ENCODE measurements at places on chromosomes 7 and 10.
A peak's percentile ranks its signal among the peaks of the same experiment; 100 is the strongest.

GRCh38 chr7:83476511-83477050 lies 172.4 kb downstream of the SEMA3E start:
- no peak for DNase-seq

DNA sequence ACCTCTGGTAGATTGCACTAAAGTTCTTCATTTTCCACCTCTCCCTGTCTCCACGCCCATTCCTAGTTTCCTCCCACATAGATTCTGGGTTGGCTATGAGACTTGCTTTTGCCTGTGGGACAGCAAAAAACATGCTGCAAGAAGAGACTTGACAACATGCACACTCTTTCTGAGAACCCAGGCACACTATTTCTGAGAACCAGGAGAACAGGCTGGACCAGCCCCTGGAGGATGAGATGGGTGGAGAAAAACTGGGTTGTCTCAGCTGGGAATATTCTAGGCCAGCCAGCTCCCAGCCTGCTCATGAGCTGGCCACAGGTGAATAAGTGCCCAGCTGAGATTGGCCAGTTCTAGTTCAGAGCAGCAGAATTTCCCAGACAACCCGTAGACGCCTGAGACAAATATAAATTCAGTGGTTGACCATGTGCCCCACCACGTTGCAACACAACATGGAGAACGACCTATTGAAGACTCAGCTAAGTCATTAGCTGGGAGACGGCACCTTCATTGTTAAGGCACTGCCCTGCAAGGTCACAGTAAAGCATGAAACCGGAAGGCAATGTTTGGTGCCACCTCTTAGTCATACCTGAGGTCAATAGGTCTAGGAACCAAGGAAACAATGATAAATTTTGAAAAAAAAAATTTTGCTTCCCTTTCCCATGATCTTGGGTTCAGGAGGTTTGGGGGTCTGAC lies 92.7 kb upstream of the AKR1E2 start:
- DNase-seq, result no peak

DNA sequence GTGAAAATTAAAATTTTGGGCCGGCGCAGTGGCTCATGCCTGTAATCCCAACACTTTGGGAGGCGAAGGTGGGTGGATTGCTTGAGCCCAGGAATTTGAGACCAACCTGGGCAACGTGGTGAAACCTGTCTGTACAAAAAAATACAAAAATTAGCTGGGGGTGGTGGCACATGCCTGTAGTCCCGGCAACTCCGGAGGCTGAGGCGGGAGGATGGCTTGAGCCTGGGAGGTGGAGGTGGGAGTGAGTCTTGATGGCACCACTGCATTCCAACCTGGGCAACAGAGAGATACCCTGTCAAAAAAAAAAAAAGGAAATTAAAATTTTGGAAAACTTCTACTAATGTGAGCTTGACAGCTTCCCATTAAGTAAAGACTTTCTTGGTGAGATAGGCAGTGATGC lies 3.1 kb downstream of the SRRT start:
- no peak for DNase-seq

DNA sequence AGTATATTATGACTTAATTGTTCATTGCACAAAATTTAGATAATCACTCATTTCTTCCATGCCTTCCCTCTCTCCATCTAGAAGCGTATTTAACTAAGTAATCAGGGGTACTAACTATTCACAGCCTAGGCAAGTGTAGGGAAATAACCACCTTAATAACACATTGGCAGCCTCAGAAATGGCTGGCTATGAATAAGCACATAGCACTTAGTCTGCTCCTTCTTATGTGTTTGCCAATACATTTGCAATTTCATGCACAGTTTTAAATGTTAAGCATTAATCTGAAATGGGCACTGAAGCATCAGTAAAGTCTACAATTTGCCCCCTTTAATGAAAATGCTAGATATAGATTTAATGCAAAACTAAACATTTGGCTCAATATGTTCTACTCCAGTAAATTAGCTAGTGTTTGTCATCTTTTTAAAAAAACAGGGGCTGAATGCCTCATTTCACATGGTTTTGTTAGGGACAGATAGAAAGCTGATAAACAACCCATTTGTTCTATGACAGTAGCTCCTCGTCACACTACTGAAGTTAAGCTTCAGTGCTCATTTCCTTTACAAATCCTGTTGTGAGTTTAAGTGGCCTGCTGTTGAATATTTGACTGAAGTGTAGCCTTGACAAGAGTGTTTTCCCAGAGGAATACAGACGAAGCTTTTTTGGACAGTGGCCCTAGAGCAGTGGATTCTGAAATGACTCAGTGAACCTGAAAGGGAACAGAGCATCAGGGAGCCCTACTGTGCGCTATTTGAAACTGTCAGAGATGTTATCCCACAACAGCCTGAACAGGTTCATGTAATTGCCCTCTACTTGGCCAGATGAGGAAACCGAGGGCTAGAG lies 30.5 kb downstream of the HHEX start:
- DNase-seq, result no peak

DNA sequence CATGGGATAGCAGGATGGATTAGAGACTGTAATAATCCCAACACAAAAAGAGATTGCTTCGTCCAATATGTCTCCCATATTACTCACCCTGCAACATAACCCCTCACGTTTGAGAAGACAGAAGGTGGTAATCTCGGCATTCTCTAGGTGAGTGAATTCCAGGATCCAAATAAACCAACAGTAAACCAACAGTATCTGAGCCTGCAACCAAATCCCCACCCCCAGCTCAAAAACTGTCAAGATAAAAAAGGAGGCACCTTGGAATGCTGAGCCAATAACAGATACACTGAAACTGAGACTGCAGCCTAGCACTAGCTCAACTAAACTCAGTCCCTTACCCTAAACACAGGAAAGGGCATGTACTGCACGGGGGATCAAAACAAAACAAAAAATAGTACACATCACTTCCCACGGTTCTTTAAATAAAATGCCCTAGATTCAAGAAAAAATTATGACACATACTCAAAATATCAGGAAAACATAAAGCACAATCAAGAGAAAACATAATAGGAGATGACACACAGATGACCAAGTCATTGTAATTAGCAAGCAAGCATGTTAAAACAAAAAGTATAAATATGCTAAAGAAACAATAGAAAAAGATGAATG lies 28.0 kb downstream of the IPMK start:
- DNase-seq, result no peak

- DNase-seq, result peak; percentile 24
These were observed 21.6 kb downstream of the NT5C3A start for GRCh38 chr7:33040803-33041516.

GRCh38 chr10:125104559-125104958 lies 55.8 kb downstream of the CTBP2 start:
- DNase-seq, result no peak

GRCh38 chr7:42720991-42721796 lies 190.7 kb downstream of the C7orf25 start:
- DNase-seq, result peak; percentile 31

GRCh38 chr10:110864662-110865140 lies 7.0 kb upstream of the PDCD4 start:
- DNase-seq, result no peak

DNA sequence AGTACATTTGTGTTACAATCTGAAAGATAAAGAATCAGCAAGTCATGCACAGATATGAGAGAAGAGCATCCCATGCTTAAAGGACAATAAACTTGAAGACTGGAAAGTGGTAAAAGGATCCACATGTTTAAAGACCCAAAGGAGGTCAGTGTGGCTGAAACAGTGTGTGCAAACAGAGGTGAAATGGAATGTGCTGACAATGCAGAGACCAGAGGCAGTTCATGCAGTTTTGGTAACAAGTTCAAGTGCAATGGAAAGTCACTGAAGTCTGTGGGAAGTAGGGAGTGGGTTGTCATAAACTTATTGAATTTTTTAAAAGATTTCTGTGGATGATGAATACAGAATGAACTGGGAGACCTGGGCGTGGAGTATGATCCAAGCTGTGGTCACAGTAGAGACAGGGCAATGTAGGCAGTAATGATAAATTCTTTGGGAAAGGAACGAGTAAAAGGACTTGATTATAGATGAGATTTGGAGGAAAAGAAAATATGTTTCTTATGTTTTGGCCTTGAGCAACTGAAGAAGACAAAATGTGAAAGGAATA lies 408.0 kb downstream of the HGF start:
- DNase-seq, result no peak

GRCh38 chr10:88980800-88981199 lies 9.8 kb upstream of the FAS start:
- DNase-seq, result no peak

DNA sequence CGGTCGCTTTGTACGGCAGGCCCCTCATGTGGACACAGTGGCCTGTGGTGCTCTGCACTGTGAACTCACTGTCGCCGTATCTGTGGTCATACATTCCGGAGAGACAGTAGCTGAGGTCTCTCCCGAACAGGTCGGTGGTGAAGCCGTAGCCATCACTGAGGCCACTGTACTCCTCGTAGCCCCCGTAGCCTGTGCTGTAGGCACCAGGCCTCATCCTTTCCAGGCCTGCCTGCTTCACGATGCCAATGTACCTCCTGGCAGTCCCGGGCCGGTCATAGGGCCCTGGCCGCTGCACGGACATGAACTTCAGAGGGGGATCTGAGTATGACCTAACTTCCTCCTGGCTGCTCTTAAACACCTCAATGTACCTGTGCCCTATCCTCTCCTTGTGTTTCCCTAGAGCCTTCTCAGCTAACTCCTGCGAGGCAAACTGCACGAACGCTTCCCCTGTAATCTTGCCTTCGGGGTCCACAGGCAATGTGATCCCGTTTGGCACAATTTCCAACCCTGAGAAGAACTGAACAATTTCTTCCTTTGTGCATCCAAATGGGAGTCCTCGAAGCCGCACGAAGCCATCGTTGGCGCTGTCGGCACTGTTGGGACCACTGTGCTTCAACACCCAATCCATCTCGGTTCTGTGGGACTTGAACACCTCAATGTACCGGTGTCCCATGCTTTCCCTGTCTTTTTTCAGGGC lies 15.7 kb downstream of the FXYD4 start:
- no peak for DNase-seq

- DNase-seq, result no peak
These were observed 163.9 kb upstream of the PPP1R3A start for GRCh38 chr7:114082642-114083165.

DNA sequence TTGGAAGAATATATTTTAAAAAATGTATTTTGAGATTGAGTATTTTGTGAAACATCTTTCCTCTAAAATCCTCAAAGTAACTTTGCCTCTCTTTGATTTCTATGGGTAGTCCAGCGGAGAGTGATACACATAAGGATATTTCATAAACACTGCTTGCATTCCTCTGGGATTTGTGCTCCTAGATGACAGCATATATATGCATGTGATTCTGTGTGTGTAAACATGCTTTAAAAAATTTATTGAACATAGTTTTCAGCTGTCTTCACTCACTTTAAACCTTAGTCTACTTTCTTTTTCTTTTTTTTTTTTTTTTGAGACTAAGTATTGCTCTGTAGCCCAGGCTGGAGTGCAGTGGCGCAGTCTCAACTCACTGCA lies 84.6 kb downstream of the KAT6B start:
- DNase-seq, result no peak

- peak; percentile 86 for DNase-seq
These were observed 5.1 kb downstream of the LDB1 start for GRCh38 chr10:102114861-102115618.

GRCh38 chr10:8544057-8544380 lies 489.5 kb downstream of the GATA3 start:
- DNase-seq, result no peak

GRCh38 chr7:25389489-25390106 lies 161.3 kb upstream of the NPVF start:
- DNase-seq, result peak; percentile 55

- DNase-seq, result no peak
These were observed 349.2 kb downstream of the GLRX3 start for GRCh38 chr10:130485236-130485957.

- DNase-seq, result no peak
These were observed 57.3 kb upstream of the CAMK2B start for GRCh38 chr7:44382459-44383265.

DNA sequence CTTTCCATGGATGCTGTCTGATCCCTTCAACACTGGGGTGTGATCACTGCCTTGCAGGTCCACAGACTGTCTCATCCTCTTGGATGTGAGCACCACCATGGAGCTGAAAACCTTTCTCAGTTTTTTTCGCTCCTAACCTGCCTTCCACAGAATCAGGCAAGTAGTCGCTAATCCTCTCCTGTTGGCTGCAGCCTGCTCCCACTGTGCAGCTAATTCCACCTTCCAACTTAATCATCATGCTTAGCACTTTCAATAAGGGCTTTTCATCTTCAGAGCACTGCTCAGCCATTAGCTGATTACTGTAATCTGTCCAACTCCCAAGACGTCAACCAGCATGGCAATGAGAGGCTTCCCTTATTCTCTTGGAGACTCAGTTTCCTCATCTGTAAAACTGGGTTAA lies 15.1 kb upstream of the CDH23 start:
- no peak for DNase-seq

- DNase-seq, result peak; percentile 65
These were observed 279.2 kb downstream of the PRPF18 start for GRCh38 chr10:13865758-13866491.

GRCh38 chr10:30011396-30011795 lies 48.0 kb downstream of the JCAD start:
- DNase-seq, result no peak

DNA sequence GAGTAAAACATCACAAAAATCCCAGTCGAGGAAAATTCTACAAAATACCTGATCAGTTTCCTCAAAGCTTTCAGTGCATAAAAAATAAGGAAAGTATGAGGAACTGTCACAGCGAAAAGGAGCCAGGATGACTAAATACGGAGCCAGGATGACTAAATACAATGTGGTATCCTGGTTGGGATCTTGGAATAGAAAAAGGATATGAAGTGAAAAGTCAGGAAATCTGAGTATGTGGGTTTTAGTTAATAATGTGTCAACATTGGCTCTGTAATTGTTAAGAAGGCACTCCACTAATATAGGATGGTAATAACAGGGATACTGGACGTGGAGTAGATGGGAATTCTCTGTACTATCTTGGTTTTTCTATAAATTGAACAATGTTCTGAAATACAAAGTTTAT lies 175.5 kb downstream of the SUGCT start:
- no peak for DNase-seq

GRCh38 chr10:32938554-32939061 lies 19.4 kb downstream of the ITGB1 start:
- no peak for DNase-seq

Measured in iPS-NIHi11 (cell line).